ENCODE measurements at places on chromosomes 6 and 20. TPM values are rescaled to one million over a fixed set of nuclear protein-coding genes. Genes with fewer than 3 reads are reported as not detected.

GRCh38 chr20:53657732-53658131 is 64.1 kb upstream of the ZNF217 start:
- no peaks in the 10 kb centered on the region for H3K36me3 ChIP-seq
- peaks cover 64% of the 10 kb centered on the region for H3K4me1 ChIP-seq
- no peaks in the 10 kb centered on the region for H3K27me3 ChIP-seq
- peak overlapping the region; percentile 78 for H3K27ac ChIP-seq
- H3K4me3 ChIP-seq, result no peak overlapping the region

DOK5 gene
- total RNA-seq, result 5.4 TPM

- no peaks in the 10 kb centered on the region for H3K36me3 ChIP-seq
- no peak overlapping the region for H3K27ac ChIP-seq
- no peaks in the 10 kb centered on the region for H3K27me3 ChIP-seq
- DNase-seq, result peak; percentile 9
- H3K4me1 ChIP-seq, result peaks cover 12% of the 10 kb centered on the region
Observed at GRCh38 chr20:15342991-15343523, 1005.6 kb upstream of the FLRT3 start.

DNA sequence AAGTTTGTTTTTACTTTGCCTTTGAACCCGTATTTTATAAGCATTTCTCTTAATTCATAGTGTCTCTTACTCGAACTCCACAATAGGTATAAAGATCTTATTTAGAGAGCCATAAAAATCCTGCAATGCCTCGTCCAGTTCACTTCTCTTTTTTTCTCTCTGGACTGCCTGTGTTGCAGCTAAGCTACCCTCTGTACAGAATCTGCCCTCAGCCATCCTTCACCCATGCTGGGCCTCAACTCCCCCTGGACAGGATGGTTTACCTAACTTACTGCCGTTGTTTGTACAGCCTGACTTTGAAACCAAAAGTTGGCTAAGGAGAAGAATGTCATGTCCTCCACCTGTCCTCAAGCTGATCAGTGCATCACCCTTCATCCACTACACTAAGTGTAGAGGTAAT is 10.4 kb downstream of the QRSL1 start:
- DNase-seq, result no peak
- H3K27me3 ChIP-seq, result no peaks in the 10 kb centered on the region
- H3K4me1 ChIP-seq, result no peaks in the 10 kb centered on the region

- DNase-seq, result no peak
- H3K4me3 ChIP-seq, result no peak overlapping the region
Observed at GRCh38 chr20:46835418-46835817, 59.2 kb upstream of the EYA2 start.

GRCh38 chr20:35527122-35527769 is 2.2 kb downstream of the C20orf173 start:
- DNase-seq, result no peak
- no peak overlapping the region for H3K4me3 ChIP-seq
- H3K27ac ChIP-seq, result no peak overlapping the region
- H3K4me1 ChIP-seq, result no peaks in the 10 kb centered on the region
- H3K36me3 ChIP-seq, result no peaks in the 10 kb centered on the region
- no peaks in the 10 kb centered on the region for H3K27me3 ChIP-seq

KIFC1 gene
- total RNA-seq, result 2.5 TPM

DNA sequence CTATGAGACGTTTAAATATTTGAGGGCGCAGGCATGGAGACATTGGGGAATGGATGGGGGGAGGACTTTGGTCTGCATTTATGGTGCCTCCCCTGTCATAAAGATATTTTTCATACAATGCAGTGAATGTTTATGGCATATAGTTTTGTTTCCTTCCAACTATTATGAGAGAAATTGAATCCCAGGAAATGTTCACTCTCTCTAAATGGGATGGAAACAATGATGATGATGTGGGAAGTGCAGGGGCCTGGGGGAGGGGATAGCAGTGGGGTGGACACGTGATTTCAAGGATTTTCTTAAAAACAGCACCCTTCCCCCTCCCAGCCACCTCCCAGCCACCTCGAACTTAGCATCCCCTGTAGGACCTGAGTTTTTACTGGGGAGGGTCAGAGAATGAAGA is 69.9 kb downstream of the TOX2 start:
- H3K4me1 ChIP-seq, result no peaks in the 10 kb centered on the region
- no peak overlapping the region for H3K4me3 ChIP-seq
- H3K27me3 ChIP-seq, result no peaks in the 10 kb centered on the region
- no peak overlapping the region for H3K27ac ChIP-seq
- no peaks in the 10 kb centered on the region for H3K36me3 ChIP-seq
- DNase-seq, result no peak

DNA sequence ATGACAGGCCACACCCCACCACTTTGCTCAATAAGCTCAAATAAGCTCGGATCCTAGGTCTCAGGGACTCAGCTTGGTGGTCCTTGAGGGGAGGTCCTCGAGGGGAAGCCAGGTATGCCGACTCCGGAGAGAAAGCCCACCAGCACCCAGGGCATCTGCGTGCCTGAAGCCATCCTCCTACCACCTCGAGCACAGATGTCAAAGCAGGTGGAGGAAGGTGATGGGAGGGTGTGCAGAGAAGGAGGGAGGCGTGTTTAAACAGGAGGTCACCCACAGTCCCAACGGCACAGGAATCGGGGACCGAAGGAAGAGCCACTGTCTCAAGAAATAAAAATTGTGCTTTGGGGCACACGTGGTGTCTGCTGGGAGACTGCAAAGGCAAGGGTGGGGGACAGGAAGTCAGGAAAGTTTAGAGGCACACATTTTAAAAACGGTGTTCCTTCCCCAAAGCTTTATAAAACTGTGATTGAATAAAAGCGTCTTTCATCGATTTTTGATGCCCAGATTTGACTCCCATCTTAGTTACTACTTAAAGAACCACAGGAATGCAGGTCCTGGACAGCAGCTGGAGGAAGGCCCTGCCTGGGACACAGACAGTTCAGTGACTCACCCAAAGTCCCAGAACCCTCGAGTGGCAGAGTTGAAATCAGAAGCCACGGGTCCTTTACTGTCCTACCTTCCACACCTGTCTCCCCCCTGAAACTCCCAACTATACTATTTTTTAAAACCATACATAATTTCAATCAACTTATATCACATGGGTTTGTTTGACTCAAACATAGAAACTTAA is 221.0 kb upstream of the PDE10A start:
- DNase-seq, result no peak
- no peaks in the 10 kb centered on the region for H3K27me3 ChIP-seq
- H3K27ac ChIP-seq, result no peak overlapping the region
- no peaks in the 10 kb centered on the region for H3K36me3 ChIP-seq
- H3K4me3 ChIP-seq, result no peak overlapping the region

DNA sequence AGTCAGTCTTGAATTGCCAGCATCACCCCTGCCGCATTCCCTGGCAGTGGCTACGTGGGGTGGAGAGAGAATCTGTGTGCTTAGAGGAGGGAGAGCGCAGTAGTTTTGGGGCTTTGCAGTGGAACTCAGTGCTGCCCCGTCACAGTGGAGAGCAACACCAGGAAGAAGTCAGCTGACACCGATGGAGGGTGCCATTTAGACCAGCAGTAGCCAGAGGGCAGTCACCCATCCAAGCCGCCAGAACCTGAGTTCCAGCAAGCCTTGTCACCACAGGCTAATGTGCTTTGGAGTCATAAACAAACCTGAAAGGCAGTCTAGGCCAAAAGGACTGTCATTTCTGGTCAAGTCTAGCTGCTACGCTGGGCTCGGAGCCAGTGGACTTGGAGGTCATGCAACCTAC is 22.0 kb upstream of the PERP start:
- H3K36me3 ChIP-seq, result no peaks in the 10 kb centered on the region
- H3K4me1 ChIP-seq, result no peaks in the 10 kb centered on the region
- no peaks in the 10 kb centered on the region for H3K27me3 ChIP-seq
- no peak overlapping the region for H3K27ac ChIP-seq
- no peak for DNase-seq
- no peak overlapping the region for H3K4me3 ChIP-seq

ZNF512B gene
- total RNA-seq, result 8.3 TPM

- no peaks in the 10 kb centered on the region for H3K36me3 ChIP-seq
- no peak overlapping the region for H3K27ac ChIP-seq
- H3K4me3 ChIP-seq, result no peak overlapping the region
- DNase-seq, result no peak
Observed at GRCh38 chr6:56816370-56816769, 138.5 kb upstream of the BEND6 start.

GRCh38 chr20:5657190-5657875 is 92.9 kb upstream of the SHLD1 start:
- H3K27me3 ChIP-seq, result no peaks in the 10 kb centered on the region
- DNase-seq, result no peak
- H3K36me3 ChIP-seq, result no peaks in the 10 kb centered on the region
- peaks cover 28% of the 10 kb centered on the region for H3K4me1 ChIP-seq
- H3K27ac ChIP-seq, result peak overlapping the region; percentile 41

GRCh38 chr6:85756982-85757381 is 114.3 kb upstream of the SYNCRIP start:
- no peak overlapping the region for H3K4me3 ChIP-seq
- H3K4me1 ChIP-seq, result no peaks in the 10 kb centered on the region
- no peak overlapping the region for H3K27ac ChIP-seq
- H3K27me3 ChIP-seq, result no peaks in the 10 kb centered on the region
- no peaks in the 10 kb centered on the region for H3K36me3 ChIP-seq

GRCh38 chr20:53330601-53331140 is 263.0 kb downstream of the ZNF217 start:
- H3K27me3 ChIP-seq, result no peaks in the 10 kb centered on the region
- no peak for DNase-seq
- no peak overlapping the region for H3K4me3 ChIP-seq
- no peaks in the 10 kb centered on the region for H3K36me3 ChIP-seq
- no peaks in the 10 kb centered on the region for H3K4me1 ChIP-seq
- H3K27ac ChIP-seq, result peak overlapping the region; percentile 1

GRCh38 chr20:46220455-46221207 is 87.7 kb downstream of the CDH22 start:
- H3K27ac ChIP-seq, result no peak overlapping the region
- H3K36me3 ChIP-seq, result no peaks in the 10 kb centered on the region
- H3K4me1 ChIP-seq, result peaks cover 4% of the 10 kb centered on the region
- no peaks in the 10 kb centered on the region for H3K27me3 ChIP-seq
- no peak overlapping the region for H3K4me3 ChIP-seq

- no peak for DNase-seq
- no peak overlapping the region for H3K27ac ChIP-seq
- no peaks in the 10 kb centered on the region for H3K27me3 ChIP-seq
- no peak overlapping the region for H3K4me3 ChIP-seq
- H3K36me3 ChIP-seq, result no peaks in the 10 kb centered on the region
Observed at GRCh38 chr20:33250666-33251065, 14.9 kb downstream of the BPIFA1 start.

- H3K4me3 ChIP-seq, result no peak overlapping the region
- no peak overlapping the region for H3K27ac ChIP-seq
- H3K4me1 ChIP-seq, result no peaks in the 10 kb centered on the region
- no peaks in the 10 kb centered on the region for H3K27me3 ChIP-seq
- DNase-seq, result no peak
- H3K36me3 ChIP-seq, result no peaks in the 10 kb centered on the region
Observed at GRCh38 chr6:6293317-6293716, 27.1 kb downstream of the F13A1 start.

- no peaks in the 10 kb centered on the region for H3K27me3 ChIP-seq
- H3K4me1 ChIP-seq, result peaks cover 15% of the 10 kb centered on the region
- DNase-seq, result peak; percentile 25
- H3K36me3 ChIP-seq, result no peaks in the 10 kb centered on the region
- H3K27ac ChIP-seq, result no peak overlapping the region
- no peak overlapping the region for H3K4me3 ChIP-seq
Observed at GRCh38 chr6:3001773-3002293, 2.1 kb downstream of the NQO2 start.

GRCh38 chr20:63977739-63978276 is 1.6 kb downstream of the SAMD10 start:
- no peak for DNase-seq
- H3K27ac ChIP-seq, result no peak overlapping the region
- no peak overlapping the region for H3K4me3 ChIP-seq
- peaks cover 20% of the 10 kb centered on the region for H3K27me3 ChIP-seq
- H3K36me3 ChIP-seq, result no peaks in the 10 kb centered on the region

MLIP gene
- 292 TPM for total RNA-seq

GRCh38 chr6:164167873-164168405 is 753.4 kb downstream of the QKI start:
- H3K27ac ChIP-seq, result no peak overlapping the region
- no peaks in the 10 kb centered on the region for H3K4me1 ChIP-seq
- no peak overlapping the region for H3K4me3 ChIP-seq
- no peak for DNase-seq
- H3K27me3 ChIP-seq, result no peaks in the 10 kb centered on the region
- H3K36me3 ChIP-seq, result no peaks in the 10 kb centered on the region

- no peaks in the 10 kb centered on the region for H3K27me3 ChIP-seq
- no peak for DNase-seq
- H3K36me3 ChIP-seq, result no peaks in the 10 kb centered on the region
- H3K4me1 ChIP-seq, result peaks cover 7% of the 10 kb centered on the region
- no peak overlapping the region for H3K4me3 ChIP-seq
- peak overlapping the region; percentile 41 for H3K27ac ChIP-seq
Observed at GRCh38 chr6:139270249-139270648, 21.5 kb downstream of the TXLNB start.

DNA sequence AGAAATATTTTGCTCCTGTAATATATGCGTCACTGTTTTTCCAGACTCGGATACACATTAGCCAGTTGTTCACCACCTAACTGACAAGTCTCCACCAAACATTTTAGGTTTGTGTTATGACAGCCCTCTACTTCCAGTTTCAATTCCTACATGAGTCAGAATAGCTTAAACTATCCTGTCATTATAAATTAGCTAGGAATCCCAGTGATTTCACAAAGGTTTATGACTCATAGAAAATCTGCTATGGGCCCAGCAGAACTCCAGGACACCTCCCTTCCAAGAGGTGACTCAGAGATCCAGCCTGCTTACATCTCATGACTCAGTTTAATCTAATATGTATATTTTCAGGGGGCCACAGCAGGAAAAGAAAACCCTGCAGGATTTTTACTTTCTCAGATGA is 17.4 kb upstream of the PLCB4 start:
- H3K27ac ChIP-seq, result no peak overlapping the region
- H3K27me3 ChIP-seq, result no peaks in the 10 kb centered on the region
- no peak for DNase-seq
- H3K4me1 ChIP-seq, result no peaks in the 10 kb centered on the region

GRCh38 chr6:36120539-36120938 is 9.8 kb upstream of the MAPK13 start:
- DNase-seq, result no peak
- no peak overlapping the region for H3K4me3 ChIP-seq
- H3K4me1 ChIP-seq, result peaks cover 23% of the 10 kb centered on the region
- no peaks in the 10 kb centered on the region for H3K36me3 ChIP-seq
- peak overlapping the region; percentile 73 for H3K27ac ChIP-seq
- no peaks in the 10 kb centered on the region for H3K27me3 ChIP-seq

GRCh38 chr6:87922196-87922946 is 125.3 kb upstream of the SPACA1 start:
- H3K4me3 ChIP-seq, result no peak overlapping the region
- DNase-seq, result no peak
- no peaks in the 10 kb centered on the region for H3K36me3 ChIP-seq
- no peaks in the 10 kb centered on the region for H3K27me3 ChIP-seq
